Fibroblast of the aortic adventitia (primary cell): ENCODE measurements at places on chromosomes 4 and X. TPM values are rescaled to one million over a fixed set of nuclear protein-coding genes. Genes with fewer than 3 reads are reported as not detected.
A peak's percentile ranks its signal among the peaks of the same experiment; 100 is the strongest.

- no peak for DNase-seq
Measured at GRCh38 chr4:78625073-78625472, 73.5 kb downstream of the ANXA3 start.

GRCh38 chr4:10161840-10162239 lies 45.2 kb upstream of the WDR1 start:
- DNase-seq: no peak

DNA sequence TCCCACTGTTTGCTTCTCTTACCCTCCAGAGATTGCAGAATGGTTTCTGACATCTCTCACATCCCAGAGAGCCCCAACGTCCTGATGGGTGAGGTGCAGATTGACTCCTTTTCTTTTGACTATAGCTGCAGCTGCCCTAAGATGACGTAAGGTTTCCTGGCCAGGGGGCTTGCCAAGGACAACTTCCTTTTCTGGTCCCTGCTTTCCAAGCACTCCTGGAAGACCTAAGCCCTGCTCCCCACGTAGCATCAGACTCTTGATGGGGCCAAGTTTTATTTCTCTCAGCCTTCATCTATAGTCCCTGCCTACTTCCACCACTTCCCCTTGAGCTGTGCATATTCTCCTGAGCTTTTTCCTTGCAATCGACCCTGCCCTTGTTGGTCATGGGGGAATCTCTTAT lies 497.7 kb downstream of the IDS start:
- DNase-seq: no peak

- DNase-seq: no peak
Measured at GRCh38 chr4:92599044-92599443, 295.3 kb downstream of the GRID2 start.

ZC4H2 gene
- 7.5 and 13.2 TPM in 2 replicates for total RNA-seq

PAGE4 gene
- total RNA-seq: not detected in 2 replicates

DNA sequence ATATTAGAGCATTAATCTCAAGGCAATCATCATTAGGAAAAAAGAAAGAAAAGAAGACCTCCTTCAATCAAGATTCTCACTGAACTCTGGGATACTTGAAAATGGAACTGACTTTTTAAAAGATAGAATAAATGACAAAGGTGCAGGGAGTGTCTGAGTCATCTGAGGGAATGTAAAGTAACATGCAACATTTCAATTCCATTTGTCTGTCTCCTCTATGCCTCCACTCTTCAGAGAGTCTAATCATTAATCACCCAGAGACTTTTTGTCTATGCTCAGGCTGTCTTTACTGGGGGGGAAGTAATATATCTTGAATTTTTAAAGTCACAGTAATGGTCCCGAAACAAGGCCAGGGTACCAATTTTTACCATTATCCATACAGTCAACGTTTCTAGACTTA lies 55.0 kb upstream of the PACRGL start:
- DNase-seq: no peak

- DNase-seq: no peak
Measured at GRCh38 chr4:24285759-24286158, 298.6 kb downstream of the DHX15 start.

DNA sequence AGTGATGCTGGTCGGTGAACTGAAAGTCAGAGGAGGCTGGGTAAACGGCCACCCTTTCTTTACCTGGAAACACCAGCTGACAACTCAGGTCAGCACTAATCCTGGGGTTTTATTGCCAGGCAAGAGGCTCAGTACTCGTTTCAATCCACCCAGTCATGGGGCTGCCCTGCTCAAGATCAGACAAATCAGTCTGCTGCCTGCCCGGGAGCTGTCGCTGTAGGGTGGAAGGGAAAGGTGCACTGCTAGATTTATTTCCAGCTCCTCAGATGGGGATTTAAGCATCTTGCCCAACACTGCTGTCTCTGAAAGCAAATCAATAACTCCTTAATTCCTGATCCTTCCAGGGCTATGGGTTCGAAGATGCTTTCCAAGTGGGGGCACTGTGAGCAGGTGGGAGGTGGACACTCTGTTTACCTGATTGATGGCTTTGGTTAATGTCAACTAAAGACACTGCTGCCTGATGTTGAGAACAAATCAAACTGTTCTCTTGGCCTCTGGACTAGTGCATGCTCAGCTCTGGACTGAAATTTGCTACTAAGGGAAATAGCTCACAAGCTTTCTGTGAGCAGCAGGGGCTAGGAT lies 59.3 kb downstream of the PHKA2 start:
- DNase-seq: no peak

- no peak for DNase-seq
Measured at GRCh38 chr4:169174247-169174646, 96.5 kb downstream of the SH3RF1 start.

- DNase-seq: no peak
Measured at GRCh38 chrX:15781961-15782699, 8.2 kb upstream of the ZRSR2 start.

- DNase-seq: no peak
Measured at GRCh38 chr4:138049355-138049754, 192.8 kb downstream of the SLC7A11 start.

RENBP gene
- total RNA-seq: 0.45 and 5.6 TPM in 2 replicates

FATE1 gene
- total RNA-seq: not detected in 2 replicates

GRCh38 chr4:6826781-6827508 lies 44.4 kb downstream of the KIAA0232 start:
- no peak for DNase-seq

DNA sequence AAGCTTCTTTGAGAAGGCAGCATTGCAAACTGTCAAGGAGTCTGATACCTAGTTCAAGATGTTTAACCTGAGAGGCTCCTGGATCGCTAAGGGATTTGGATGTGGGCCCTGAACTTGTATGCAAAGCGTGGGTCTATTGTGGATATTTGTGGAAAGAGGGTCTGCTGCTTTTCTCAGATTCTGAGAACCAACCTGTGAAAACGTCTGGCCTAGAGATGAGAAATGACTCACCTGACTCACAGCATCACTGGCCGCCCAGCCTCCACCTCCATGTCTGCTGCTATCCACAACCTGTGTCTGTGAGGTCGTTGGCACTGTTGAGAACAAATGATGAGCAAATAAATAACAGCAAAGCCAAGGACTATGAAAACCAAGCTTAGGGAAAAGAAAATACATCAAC lies 33.3 kb upstream of the PROM1 start:
- DNase-seq: no peak

DNA sequence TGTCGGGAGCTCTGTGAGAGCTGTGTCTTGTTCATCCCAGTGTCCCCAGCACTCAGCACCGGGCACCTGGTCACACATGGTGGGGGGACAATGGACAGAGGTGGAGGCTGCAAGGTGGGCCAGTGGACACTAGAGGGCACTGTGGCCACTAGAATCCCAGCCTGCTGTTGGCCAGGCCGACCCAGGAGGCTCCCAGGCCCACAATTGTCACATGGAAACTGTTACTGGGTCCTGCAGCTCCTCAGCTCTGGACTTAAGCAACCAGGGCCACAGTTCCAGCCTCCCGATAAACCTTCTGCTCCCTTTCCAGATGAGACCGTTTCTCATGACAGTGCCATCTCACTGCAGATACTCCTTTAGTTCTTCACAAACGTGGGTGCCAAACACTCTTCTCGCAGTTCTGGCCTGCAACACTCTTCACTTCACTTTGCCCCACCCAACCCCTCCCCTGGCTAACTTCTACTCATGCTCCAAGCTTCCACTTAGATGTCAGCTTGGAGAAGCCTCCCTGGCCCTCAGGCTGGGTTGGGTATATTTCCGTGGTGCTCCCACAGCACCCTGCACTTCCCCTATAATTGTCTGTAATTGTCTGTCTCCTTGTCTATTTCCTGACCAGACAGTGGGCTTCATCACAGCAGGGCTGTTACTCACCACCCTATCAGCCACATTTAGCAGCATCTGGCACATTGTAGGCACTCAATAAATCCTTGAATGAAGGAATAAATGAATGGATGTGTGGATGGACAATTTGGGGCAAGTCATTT lies 3.5 kb upstream of the IQSEC2 start:
- peak; percentile 44 for DNase-seq

DNA sequence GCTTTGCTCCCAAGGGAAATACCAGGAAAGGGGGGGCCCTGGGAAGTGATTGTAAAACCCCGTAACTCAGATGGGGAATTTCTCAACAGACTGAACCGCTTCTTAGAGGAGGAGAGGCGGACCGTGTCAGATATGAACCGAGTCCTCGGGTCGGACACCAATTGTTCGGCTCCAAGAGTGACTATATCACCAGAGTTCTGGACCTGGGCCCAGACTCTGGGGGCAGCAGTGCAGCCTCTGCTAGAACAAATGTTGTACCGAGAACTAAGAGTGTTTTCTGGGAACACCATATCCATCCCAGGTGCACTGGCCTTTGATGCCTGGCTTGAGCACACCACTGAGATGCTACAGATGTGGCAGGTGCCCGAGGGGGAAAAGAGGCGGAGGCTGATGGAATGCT lies 1.0 kb downstream of the PNMA3 start:
- no peak for DNase-seq

GRCh38 chrX:40120838-40121580 lies 23.3 kb upstream of the BCOR start:
- no peak for DNase-seq

DNA sequence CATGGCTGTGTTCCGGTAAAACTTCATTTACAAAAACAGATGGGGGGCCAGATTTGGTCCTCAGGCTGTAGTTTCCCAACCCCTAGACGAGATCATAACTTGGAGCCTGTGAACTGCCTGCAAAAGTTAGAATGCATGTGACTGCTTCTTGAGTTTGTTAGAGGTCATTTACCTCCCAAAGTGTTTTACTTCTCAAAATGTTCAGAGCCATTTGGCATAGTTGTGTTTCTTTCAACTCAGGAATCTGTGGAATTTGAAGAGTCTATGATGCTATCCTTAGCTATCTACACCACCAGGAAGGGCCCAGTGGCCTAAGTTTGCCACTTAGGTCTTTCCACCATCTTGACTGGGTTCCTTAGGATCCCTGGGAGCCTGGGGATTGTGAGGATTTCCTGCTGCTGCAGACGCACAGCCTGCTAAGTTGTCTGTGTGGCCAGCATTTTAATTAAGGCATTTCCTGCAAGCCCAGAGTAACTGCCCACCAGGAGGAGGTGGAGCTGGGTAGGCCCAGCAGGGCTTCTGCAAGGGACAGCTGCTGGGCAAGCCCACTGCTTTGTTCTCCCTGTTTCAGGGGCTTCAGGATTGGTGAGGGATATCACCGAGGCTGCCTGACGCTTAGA lies 53.1 kb downstream of the CCNI start:
- peak; percentile 80 for DNase-seq

- peak; percentile 40 for DNase-seq
Measured at GRCh38 chr4:25795566-25796454, 67.0 kb downstream of the SEL1L3 start.

DNA sequence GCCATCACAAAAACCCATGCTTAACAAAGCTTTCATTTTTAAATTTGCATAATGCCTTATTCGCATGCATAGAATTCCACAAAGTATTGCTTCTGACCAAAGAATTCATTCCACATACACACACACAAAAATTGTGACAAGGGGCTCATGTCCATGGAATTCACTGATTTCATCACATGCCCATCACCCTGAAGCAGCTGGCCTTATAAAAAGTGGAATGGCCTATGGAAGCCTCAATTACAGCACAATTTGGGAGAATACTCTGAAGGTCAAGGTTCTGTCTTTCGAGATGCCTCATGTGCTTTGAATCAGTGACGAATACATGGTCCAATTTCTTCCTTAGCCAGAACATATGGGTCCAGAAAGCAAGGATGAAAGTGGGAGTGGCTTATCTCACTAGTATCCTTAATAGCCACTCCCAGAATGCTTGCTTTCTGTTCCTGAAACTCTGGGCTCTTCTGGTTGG lies 165.7 kb downstream of the KDR start:
- DNase-seq: peak; percentile 67

GDPD2 gene
- not detected in 2 replicates for total RNA-seq

TAF7L gene
- 0.63 and 0.98 TPM in 2 replicates for total RNA-seq

- no peak for DNase-seq
Measured at GRCh38 chrX:112645774-112646173, 34.0 kb downstream of the LHFPL1 start.

GRCh38 chrX:87583679-87584078 lies 66.1 kb downstream of the KLHL4 start:
- DNase-seq: peak; percentile 19

GLRA3 gene
- not detected in 2 replicates for total RNA-seq

GRCh38 chr4:1418494-1419285 lies 12.4 kb upstream of the NKX1-1 start:
- DNase-seq: no peak

DNA sequence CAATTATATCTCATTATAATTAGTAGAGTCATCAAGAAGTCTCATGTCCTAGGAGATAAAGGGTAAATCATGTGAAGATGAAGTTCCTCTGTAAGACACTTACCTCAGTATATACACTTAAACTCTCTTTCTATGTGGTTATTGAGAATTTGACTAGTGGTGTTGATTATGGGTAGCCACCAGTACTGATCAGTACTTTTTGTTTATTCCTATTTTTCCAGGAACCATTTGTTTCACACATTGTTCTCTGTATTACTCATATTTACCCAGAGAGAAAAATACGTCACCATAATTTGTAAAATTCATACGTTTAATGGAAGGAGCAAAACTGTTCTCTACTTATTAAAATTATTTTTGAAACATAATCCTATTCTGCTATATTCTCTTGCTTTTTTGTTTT lies 55.8 kb upstream of the PRDM8 start:
- DNase-seq: no peak

DNA sequence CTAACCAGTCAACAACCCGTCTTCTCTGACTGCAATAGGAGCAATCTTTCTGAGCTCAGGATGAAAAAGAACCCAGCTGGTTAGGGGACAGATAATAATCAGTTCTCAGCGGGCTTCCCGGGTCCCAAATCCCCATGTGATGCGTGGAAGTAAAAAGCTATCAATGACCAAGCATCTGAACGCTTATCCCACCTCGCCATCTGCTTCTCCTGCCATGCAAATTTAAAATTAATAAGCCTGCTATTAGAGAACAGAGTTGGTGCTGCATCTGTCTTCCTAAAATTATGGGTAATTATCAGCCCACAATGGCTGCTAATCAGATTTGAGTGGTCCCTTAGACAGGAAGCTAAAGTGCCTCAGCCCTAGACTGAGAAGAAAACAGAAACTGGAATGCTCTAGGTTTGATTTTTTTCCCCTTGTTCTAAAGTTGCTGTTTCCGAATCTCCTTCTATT lies 37.5 kb downstream of the AFAP1 start:
- DNase-seq: no peak

UGT2B15 gene
- not detected in 2 replicates for total RNA-seq

GRCh38 chrX:15202454-15203177 lies 67.3 kb downstream of the ASB9 start:
- no peak for DNase-seq

DKK2 gene
- total RNA-seq: 0.27 and 0.82 TPM in 2 replicates

COL4A6 gene
- 1.3 and 2.2 TPM in 2 replicates for total RNA-seq

GRCh38 chr4:116143198-116143597 lies 942.2 kb downstream of the TRAM1L1 start:
- no peak for DNase-seq
